Right lung (tissue), 10 donors: ENCODE measurements at places on chromosomes 4 and X. TPM values are rescaled to one million over a fixed set of nuclear protein-coding genes. Genes with fewer than 3 reads are reported as not detected.

The CT45A1 gene
- polyA plus RNA-seq, result 7.1 TPM

The PABPC4L gene
- polyA plus RNA-seq, result 11.7 TPM

GRCh38 chr4:131584587-131584986 is 1564.5 kb upstream of the PCDH10 start:
- no peak for DNase-seq

DNA sequence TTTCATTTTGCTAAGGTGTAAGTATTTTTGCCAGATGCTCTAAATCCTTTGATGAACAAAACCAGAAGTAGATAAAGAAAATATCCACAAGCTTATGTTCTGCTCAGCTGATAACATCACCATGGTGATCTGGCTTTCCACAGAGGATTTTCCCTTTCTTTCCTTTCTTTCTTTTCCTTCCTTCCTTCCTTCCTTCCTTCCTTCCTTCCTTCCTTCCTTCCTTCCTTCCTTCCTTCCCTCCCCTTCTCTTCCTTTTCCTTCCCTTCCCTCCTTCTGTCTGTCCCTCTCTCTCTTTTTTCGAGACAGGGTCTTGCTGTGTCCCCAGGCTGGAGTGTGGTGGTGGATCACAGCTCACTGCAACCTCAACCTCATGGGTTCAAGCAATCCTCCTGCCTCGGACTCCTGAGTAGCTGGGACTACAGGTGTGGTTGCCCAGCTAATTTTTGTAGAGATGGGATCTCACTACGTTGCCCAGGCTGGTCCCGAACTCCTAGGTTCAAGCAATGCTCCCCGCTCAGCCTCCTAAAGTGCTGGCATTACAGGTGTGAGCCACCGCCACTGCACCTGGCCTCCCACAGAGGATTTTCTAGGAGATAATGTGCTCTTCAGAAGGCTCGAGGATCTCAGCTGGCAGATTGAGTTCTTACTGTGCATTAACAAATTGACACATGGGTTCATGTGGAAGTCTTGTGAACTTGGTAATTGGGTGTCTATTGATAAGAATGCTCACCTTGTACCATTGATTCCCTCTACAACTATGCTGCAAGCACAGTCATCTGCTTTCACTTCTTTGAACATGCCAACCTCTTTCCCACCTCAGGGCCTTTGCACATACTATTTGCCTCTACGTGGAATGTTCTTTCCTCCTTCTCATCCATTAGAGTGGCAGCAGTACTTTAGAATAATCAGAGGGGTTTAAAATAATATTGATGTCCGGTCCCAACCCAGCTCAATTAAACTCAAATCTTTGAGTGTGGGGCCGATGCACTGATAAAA is 1.4 kb upstream of the RHOH start:
- no peak for DNase-seq

GRCh38 chr4:84952004-84952403 is 14.5 kb downstream of the WDFY3 start:
- no peak for DNase-seq
